ENCODE measurements at places on chromosomes 4 and X.

DNA sequence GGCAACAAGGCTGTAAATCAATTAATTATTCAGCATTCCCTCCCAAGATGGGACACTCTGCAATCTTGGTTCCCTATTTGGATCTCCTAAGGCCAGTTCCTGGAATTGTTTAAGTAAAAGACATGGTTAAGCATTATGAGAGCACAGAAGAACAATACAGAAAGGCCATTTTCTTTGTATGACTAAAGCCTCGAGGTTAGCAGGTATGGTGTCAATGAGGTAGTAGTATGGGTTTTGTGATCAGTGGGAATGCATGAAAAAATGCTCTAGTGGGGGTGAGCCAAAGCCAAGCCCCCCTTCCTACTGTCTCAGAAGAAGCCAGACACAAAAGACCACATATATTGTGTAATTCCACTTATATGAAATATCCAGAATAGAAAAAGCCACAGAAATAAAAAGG lies 61.7 kb upstream of the S100G start:
- DNase-seq: no peak

DNA sequence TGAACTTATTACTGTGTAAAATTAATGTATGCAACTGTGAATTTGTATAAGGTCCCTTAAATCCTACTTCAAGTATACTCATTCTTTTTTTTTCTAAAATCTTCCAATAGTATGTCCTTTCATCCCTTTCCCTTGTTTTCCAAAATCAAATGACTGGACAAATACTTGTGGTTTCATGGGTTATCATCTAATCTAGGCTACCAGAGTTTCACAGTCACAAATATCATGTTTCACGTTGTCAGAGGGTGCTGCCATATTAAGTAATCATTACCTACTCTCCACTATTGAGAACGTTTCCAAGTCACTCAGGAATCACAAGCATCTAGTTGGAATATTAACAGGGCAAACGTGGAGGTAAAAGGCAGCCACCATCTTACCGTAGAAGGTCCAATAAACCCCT lies 1235.0 kb upstream of the TENM3 start:
- DNase-seq: no peak

DNA sequence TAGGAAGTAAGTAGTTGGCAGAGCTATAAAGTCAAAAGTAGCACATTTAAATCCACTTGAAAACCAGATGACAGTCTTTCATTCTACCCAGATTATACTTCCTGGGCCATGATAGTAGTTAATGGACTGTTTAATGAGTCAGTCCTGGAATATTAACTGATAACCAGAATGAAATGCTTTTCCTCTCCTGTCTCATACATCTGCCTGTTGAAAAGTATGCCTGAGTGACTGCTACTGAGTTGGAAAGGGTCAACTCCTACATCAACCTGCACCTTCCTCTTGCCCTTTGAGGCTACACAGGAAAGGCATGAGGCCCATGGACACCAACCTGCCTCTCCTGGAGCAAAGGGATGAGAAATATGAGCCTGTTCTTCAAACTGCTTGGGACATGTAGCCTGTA lies 36.0 kb upstream of the COX7B2 start:
- no peak for DNase-seq

DNA sequence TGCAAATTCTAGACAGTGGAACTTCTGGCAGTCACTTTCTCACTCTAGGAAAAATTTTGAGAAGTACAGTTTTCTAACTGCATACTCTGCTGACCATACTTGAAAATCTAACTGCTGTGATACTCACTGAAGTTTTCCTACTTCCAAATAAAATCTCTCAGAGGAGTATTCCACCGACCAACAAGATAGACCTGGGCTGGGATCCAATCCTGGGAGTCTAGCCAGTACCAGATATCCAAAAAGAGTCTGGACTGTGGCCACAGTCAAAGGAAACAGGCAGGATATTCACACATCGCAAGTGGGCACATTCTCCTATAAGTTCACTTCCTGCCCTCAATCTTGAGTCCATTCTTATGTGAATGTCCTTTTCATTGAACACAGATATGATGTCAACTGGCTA lies 1138.7 kb upstream of the PCDH7 start:
- DNase-seq: peak; percentile 35

DNA sequence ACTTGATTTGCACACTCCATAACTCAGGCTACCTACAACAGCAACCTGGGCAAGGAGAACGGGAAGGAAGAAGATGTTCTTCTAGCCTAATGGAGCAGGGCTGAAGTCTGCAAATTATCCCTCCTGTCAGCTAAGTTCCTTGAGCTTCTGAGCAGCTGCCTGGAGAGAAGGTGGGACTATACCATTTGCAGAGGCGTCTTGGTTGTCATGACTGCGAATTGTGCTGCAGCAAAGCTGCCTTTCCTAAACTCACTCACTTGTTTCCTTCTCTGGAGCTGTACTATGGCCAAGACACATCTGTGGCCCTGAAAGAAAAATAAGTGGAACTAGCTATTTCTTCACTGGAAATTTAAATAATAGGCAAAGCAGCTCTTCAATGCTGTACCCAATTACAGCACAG lies 682.4 kb upstream of the GRIA3 start:
- DNase-seq: peak; percentile 3

GRCh38 chr4:6019316-6020263 lies 1.4 kb upstream of the C4orf50 start:
- peak; percentile 47 for DNase-seq

- no peak for DNase-seq
Measured at GRCh38 chrX:103613362-103613890, 5.7 kb downstream of the TCEAL3 start.

DNA sequence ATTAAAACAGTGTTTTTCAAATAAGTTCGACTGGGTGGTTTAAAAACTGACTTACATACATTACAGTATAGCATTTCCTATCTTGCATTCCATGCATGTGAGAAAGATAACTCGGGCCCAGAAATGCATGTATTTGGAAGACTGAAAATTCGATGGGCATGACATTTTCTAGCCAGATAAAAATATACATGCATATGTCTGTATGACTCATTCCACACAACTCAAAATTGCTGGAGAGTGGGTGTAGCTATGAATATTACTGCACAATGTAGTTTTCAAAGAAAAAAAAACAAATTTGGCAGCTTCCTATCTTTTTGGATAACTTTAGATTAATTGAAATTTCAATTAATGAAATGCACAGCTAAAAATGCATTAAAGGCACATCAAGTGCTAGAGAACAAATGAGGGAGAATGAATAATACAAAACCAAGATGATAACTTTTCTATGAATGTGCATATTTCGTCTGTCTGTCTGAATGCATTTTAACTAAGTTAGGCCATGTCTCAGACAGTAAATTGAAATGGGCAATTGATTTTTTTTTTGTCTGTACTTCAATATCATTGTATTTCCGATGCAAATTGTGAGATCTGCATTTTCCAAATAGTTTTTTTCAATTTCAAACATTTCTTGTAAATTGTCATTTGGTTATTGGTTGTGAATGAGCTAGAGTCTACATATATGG lies 54.5 kb upstream of the GABRA2 start:
- no peak for DNase-seq

- DNase-seq: no peak
Measured at GRCh38 chr4:182163180-182163579, 80.0 kb upstream of the TENM3 start.

All from anterior cingulate cortex (tissue), 58 donors.